Fibroblast of lung (primary cell): ENCODE measurements at places on chromosomes 2 and 18.
A peak's percentile ranks its signal among the peaks of the same experiment; 100 is the strongest.

DNA sequence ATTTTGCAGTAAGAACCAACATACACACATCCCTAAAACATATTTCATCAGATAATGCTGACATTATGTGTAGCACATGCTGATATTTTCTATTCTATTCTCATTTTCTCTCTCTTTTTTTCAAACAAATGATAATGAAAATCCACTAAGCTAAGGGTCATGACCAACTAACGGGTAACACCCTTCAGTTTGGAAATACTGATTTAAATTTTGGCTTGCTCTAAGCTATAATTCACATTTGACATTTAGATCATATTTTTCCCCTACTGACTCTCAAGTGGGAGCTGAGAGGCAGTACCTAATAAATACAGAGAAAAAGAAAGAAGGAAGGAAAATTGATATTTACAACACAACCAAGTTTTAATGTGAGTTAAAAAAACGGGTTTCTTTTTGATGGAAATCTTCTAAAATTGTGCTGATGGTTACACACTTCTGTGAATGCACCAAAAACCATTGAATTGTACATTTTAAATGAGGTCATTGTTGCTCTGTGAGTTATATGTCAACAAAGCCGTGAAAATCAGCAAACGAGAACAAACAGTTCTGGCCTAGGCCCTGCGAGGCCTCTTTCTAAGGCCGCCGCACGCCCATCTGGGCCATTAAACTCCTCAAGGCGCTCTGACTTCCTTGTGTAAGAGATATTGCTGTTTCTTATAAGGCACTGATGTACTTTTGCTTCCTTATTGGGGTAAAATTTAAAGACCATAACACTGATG lies 124.2 kb downstream of the GALR1 start:
- no peak for DNase-seq
- no peaks in the 10 kb centered on the region for H3K4me1 ChIP-seq
- H3K27ac ChIP-seq = no peak overlapping the region

GRCh38 chr2:44957656-44958327 lies 16.3 kb downstream of the SIX3 start:
- peaks cover 18% of the 10 kb centered on the region for H3K4me1 ChIP-seq
- no peak overlapping the region for H3K4me3 ChIP-seq
- no peak overlapping the region for H3K27ac ChIP-seq
- peak; percentile 51 for DNase-seq
- H3K36me3 ChIP-seq = no peaks in the 10 kb centered on the region

DNA sequence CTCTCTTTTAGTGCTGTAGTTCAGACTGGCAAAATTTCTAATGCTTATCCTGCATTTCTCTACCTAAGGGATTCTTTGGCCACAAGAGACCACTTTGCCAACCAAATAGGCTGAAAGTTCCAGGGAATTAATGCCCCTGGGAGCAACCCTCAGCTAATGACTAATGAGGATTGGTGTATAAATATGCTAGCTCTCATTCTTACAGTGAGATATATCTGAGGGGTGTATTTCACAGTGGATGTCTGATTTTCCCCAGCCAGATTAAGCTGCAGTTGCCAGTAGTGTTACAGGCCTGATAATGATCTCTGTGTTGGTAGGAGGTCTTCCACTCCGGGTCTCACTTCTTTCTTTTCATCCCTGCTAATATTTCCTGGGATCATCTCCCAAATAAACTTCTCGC lies 90.4 kb downstream of the GULP1 start:
- no peaks in the 10 kb centered on the region for H3K27me3 ChIP-seq
- no peak overlapping the region for H3K4me3 ChIP-seq
- DNase-seq = peak; percentile 12
- peak overlapping the region; percentile 75 for H3K27ac ChIP-seq
- peaks cover 4% of the 10 kb centered on the region for H3K4me1 ChIP-seq

DNA sequence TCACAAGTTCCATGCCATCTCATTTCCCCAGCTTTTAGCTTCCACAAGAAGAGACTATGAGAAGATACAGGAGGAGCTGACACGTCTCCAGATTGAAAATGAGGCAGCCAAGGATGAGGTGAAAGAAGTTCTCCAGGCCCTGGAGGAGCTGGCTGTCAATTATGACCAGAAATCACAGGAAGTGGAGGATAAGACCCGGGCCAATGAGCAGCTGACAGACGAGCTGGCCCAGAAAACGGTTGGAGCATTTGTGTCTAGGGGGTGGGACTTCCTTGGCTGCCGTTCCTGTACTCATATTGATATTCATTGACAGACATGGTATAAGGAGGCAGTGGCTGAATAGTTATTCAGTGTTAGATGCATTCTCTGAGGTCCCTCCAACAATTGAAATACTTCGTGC lies 57.2 kb upstream of the LYPD6B start:
- no peaks in the 10 kb centered on the region for H3K27me3 ChIP-seq
- DNase-seq = no peak
- no peak overlapping the region for H3K27ac ChIP-seq

GRCh38 chr2:64025741-64026140 lies 6.5 kb upstream of the VPS54 start:
- H3K4me3 ChIP-seq = no peak overlapping the region
- no peaks in the 10 kb centered on the region for H3K36me3 ChIP-seq
- no peak overlapping the region for H3K27ac ChIP-seq
- no peak for DNase-seq

- no peaks in the 10 kb centered on the region for H3K27me3 ChIP-seq
- no peak for DNase-seq
Observed at GRCh38 chr2:220185766-220186305, 558.4 kb downstream of the SLC4A3 start.

DNA sequence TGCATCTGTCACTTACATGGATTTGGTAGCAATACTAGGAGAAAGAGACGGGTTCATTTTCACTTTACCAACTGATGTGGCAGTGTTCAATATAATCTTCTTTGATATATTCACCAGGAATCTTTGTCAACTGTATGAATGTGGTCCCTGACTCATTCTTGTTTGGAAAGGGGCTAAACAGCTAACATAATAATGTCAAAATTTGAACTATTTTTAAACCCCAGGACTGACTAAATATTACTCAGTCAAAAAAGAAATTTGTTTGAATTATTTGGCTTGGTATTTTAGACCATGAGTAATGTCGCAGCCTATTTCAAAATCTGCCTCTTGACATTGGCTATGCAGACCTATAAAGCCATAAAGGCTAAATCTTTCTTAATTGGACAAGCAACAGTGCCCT lies 413.7 kb upstream of the RGPD4 start:
- H3K4me1 ChIP-seq = no peaks in the 10 kb centered on the region
- no peak overlapping the region for H3K27ac ChIP-seq
- H3K36me3 ChIP-seq = no peaks in the 10 kb centered on the region
- no peak overlapping the region for H3K4me3 ChIP-seq

GRCh38 chr2:178386986-178387597 lies 63.9 kb downstream of the PRKRA start:
- H3K27ac ChIP-seq = no peak overlapping the region
- H3K4me3 ChIP-seq = no peak overlapping the region
- no peaks in the 10 kb centered on the region for H3K36me3 ChIP-seq
- DNase-seq = no peak

DNA sequence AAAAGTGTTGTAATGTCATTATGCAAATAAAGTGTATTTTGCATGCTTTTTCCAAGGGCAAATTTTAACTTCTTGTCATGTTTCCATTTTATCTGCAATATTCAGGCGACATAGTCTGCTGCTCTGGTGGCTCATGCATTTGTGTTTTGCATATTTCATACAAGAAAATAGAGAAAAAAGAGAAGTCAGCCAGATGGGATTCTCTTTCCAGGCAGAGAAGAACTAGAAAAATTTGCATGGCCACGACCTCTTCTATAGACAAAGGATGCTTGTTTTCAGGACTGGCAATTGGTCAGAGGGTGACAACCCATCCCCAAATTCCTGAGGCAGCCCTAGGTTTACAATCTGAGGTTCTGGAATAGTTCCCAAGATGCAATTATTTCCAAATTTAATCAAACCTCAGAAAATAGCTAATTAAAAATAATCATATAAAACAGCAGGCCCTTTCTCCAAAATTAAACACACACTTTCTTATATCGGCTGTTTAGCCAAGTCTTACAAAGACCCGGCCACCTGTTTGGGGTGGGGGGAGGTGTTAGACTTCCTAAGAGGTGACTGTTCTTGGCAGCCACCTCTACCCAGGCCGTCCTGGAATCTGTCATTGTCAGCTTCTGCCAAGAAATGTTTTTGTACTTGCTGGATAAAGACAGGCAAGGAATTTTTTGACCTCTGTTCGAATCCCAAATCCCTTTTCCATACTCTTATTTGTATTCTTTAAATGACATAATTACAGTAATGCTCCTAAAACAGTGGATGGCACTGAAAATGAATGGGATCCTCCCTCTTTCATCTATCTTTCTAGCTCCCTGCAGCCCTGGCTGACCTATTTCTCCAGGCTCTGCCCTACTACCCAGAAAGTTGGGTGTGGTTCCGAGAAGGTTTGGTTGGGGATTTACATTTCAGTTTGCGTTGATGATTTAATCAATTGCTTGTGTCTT lies 20.8 kb upstream of the SOS1 start:
- no peak overlapping the region for H3K4me3 ChIP-seq
- peak; percentile 74 for DNase-seq
- H3K36me3 ChIP-seq = no peaks in the 10 kb centered on the region
- no peaks in the 10 kb centered on the region for H3K4me1 ChIP-seq
